ENCODE measurements at places on chromosomes 4 and X. TPM values are rescaled to one million over a fixed set of nuclear protein-coding genes. Genes with fewer than 3 reads are reported as not detected.

DNA sequence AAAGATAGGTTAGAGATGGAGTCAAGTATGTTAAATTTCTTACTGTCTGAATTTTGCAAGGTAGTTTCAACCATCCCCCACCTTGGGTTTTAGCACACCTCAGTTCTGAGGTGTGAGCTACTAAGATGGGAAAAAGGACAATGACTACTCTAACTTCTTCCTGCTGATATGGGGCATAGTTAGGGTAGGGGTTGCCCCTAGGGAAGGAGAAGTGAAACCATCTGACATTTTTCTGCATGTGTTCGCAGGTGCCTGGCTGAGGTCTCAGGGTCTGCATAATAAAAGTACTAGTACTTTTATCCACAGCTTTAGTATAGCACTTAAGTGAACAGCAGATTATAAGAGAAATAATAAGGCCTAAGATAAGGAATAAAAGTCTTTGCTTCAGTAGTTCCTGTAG is 129.5 kb upstream of the CYSLTR1 start:
- DNase-seq = no peak

Gene QRFPR
- total RNA-seq = not detected

DNA sequence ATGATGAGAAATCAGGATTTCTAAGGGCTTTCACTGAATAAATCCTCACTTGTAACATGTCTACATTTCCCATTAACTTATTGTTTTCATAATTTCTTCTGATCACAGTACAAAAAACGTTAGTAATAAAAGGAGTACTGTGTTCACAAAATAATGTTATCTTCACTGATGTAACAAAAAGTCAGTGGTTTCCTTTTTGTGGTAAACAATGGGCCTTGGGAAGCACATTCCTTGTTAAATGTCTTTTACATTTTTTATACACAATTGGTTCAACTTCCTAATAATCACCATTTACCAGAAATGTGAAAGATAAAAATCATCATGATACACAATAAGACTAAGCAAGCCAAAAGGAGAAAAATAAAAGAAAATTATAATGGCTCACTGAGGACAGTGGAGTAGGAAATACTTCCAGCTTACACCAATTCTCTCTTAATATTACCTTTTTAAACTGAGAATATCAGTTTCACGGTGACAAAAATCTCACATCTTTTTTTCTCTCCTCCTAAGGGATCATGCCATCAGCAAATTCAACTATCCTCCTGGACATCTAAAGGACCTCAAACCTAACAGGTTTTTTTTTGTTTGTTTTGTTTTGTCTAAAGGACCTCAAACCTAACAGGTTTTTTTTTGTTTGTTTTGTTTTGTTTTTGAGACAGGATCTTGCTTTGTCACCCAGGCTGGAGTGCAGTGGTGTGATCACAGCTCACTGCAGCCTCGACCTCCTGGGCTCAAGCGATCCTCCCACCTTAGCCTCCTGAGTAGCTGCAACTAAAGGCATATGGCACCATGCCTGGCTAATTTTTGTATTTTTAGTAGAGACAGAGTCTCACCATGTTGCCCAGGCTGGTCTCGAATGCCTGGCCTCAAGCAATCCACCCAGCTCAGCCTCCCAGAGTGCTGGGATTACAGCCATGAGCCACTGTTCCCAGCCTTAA is 57.3 kb downstream of the FRYL start:
- DNase-seq = no peak

GRCh38 chr4:24922416-24922815 is 9.6 kb upstream of the CCDC149 start:
- DNase-seq = no peak

GRCh38 chr4:37542706-37543105 is 143.5 kb downstream of the RELL1 start:
- no peak for DNase-seq

Gene NR0B1
- not detected for total RNA-seq

DNA sequence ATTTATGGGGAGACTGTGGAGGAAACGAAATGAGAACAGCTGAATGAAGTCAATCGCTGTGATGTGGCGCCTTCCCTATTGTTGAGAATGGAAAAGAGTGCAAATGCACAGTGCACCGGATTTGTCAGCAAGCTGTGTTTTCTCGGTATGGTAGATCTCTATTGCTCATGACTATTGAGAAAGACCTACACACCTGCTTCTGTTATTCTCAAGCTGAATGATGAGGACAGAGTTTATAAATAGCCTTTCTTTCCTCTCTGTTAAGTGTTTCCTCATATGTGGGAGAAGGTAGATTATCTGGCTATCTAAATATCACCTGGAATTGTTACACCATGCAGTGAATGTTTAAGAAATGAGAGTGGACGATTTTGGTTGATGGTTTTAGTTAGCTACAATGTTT is 650.7 kb downstream of the IL1RAPL1 start:
- no peak for DNase-seq

DNA sequence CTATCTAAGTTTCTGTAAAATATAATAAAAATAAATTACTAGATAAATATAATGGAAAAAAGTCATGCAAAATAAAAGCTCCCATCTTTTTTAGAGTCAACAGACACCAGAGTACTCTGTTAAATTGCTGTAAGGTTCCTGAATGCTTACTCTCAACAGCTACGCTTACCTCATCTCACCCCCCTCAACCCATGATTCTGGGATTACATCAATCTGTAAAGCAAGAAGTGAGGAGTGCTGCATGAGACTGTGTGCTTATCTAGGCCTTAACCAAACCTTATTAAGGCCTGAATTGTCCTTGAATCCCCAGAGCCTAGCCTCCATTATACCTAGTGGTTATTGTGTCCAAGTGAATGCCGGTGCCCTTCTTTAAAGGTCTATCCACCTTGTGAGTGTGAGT is 735.8 kb downstream of the RPA4 start:
- no peak for DNase-seq

DNA sequence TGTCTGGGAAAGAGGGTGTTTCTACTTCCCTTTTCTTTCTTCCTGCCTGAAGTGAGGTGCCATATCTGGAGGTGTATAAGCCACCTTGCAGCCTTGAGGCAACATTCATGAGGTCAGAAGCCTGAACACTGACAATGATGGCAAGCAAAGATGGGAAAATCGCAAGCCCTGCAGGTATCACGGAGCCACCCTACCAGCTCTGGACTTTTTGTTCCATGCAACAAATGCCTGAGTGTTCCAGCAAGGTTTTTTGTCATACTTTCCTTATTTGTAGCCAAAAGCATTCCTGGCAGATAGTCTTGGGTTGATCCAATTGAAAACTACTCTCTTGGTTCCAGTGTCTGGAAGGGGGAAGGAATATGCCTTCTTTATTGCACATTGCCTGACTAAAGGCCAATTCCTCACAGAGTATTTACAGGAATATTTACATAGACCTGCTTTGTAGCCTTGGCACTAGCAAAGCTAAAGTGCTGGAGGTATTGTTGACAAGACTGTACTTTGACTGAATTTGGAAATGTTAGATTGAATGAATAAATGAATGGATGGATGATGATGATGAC is 14.4 kb upstream of the SOD3 start:
- no peak for DNase-seq

GRCh38 chr4:41532882-41533281 is 5.1 kb upstream of the LIMCH1 start:
- no peak for DNase-seq

Gene GAGE1
- not detected for total RNA-seq

DNA sequence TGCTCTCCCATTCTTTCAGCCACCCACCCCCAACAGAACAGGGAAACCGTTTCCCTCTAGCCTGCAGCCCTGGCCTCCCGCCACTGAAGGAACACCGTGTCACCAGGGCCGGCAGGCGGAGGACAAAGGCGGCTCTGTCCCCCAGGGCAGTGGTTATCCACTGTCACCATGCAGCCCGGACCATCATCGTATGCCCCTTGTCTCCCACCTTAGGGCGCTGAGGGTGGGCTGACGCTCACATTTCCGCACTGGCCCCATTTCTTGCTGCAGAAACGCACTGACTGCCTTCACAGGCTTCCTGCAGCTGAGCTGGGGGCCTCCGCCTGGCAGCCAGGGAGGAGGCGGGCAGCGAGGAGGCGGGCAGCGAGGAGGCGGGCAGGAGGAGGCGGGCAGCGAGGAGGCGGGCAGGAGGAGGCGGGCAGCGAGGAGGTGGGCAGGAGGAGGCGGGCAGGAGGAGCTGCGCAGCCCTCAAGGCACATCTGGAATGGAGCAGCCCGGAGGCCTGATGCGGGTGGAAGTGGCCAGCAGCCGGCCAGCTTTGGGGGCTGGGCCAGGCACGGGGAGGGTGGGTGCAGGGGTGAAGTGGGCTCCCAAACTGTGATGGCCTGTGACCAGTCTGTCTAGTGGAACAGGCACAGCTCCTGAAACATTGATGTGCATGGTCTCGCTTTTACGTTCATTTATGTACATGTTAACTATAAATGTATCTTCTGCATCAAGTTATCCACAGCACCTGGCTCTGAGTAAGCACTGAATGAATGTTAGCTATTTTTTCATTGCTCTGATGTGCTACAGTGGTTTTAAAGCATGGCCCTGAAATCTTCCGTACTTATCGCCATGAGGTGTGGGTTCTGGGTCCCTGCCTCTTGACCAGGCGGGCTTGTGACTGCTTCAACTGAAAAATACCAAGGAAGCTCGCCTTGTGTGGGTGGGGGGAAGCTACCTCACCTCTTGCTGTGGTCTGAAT is 20.6 kb upstream of the KIAA0232 start:
- no peak for DNase-seq

DNA sequence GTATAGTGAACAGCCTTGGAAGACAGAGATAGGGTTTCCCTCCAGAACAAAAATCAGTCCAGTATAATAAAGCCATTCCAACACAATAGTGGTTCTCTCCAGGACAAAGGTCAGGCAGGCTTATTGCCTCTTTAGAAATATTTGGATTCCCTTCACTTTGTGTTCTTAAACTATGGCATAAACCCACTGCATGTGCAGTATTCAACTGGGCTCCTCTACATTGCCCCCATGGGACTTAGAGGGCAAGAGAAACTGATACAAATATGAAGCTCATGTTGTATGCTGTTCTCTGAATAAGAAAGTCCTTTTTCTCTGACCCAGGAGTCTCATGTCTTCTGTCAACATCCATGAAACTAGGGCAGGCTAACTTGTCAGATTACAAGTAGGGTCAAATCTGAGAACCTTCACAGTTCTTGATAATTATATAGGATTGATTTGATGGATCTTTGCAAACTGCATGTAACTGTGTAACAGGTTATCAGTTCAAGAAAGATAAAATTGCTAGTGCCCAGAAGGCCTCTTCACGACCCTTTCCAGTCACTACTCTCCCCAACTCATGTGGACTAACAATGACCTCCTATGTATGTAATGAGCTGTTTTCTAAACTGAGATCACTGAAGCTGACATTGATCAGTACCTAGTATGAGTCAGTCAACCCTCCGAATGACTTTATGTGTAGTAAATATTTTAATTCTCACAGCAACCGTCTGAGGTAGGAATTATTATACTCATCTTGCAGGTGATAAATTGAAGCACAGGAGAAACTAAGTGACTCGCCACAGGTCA is 31.9 kb upstream of the FAM9C start:
- DNase-seq = no peak

- no peak for DNase-seq
These were observed 12.1 kb upstream of the SCML1 start for GRCh38 chrX:17725181-17725580.

GRCh38 chr4:145613566-145614232 is 5.5 kb upstream of the MMAA start:
- no peak for DNase-seq

Gene H2AZ1
- total RNA-seq = 735 TPM

DNA sequence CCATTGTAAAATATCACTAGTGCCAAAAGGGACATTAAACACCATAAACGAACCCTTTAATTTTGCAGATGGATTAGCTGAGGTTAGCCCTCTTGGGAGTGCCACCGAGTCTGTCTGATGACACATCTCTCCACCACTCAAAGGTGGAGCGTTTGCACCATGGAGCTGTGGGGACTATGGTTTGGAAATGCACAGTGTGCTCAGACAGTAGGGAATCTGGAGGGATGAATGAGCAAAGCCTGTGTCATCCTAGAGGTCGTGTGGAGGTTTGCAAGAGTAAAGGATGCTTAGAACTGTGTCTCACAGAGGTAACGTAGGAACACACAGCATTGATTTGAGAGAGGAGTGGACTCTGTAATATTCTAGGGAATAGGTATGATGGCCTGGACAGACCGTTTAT is 93.7 kb downstream of the CLNK start:
- no peak for DNase-seq

Gene PABPC1L2A
- not detected for total RNA-seq

Gene GPR34
- total RNA-seq = 1.4 TPM

Gene SHROOM4
- total RNA-seq = not detected

GRCh38 chr4:112284662-112285411 is 867 bp downstream of the TIFA start:
- no peak for DNase-seq

Gene MGST2
- total RNA-seq = 7.3 TPM

Gene ARAP2
- total RNA-seq = 21.0 TPM

DNA sequence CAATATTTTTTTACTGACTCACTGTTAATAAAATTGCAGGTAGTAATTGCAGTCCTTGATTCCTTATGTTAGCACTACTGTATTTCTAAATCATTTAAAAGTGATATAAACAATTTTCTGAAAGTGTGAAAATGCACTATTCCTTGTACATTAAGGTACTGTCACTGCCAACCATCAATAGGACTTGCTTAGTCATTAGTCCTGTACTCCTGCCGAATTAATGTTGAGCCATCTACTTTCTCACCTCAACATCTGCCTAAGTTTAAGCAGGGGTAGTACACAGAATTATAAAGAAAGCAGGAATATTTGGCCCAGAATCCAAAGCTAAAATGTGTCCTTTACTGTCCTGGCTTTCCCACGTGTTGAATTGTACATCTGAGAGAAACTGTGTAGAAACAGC is 87.0 kb upstream of the TRPC3 start:
- no peak for DNase-seq

GRCh38 chr4:24076811-24077210 is 187.0 kb upstream of the PPARGC1A start:
- no peak for DNase-seq

GRCh38 chrX:16012250-16012649 is 111.1 kb upstream of the GRPR start:
- no peak for DNase-seq
